ENCODE measurements at places on chromosomes 16 and 17.

GRCh38 chr17:57902800-57903759 lies 52.1 kb downstream of the CUEDC1 start:
- DNase-seq: peak; percentile 98

DNA sequence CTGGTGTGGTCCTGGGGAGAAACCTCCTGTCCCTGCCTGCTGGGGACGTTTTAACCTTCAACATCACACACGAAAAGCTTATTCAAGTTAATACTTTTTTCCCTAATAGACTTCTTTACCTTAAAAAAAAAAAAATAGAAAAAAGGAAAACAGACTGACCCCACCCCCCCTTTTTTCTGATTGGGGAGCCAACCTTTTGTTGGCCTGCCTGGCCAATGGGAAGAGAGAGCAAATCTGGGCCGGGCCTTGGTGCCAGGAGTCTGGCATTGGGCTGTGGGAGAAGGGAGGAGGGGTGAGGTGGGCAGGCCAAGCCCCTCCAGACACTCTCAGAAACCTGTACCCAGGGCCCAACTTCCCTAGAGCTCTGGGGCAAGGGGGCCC lies 3.0 kb downstream of the CBX8 start:
- DNase-seq: no peak

DNA sequence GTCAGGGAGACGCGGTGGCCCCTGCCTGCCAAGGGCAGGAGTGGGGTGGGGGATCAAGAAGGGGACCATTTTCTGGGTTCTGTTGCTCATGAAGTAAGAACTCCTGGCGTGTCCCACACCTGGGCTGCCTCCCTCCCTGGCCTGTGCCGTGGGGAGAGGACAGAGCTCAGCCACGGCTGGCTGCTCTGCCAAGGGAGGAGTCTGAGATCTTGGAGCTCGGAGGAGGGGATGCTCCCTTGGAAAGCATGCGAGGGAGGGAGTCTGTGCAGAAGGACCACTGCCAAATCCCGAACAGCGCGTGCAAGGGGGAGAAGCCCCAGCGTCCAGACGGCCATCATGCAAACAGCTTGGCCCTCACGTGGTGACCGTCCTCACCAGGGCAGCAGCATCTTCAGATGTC lies 64.2 kb upstream of the ZNF469 start:
- DNase-seq: no peak

GRCh38 chr16:17276010-17276530 lies 194.7 kb downstream of the XYLT1 start:
- no peak for DNase-seq

DNA sequence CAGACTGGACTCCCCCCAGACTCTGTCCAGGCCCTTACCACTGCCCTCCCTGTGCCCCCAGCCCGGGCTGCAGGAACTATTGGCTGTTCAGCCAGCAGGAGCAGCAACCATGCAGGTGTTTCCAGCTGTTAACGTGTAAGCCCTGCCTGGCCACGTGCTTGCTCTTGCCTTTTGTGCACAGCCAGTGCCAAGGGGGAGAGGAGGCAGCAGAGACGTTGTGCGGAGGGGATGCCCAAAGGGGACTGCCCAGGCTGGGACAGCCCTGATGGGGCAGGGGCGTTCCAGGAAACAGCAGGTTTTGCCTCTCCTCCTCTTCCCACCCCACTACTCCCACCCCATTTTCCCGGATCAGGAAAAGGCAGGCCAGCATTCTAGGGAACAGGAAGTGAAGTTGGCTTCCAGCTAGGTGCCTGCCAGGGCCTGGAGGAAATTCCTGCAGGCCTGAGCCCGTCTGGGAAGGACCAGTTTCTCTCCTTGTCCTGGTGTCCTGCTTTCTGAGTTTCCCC lies 16.7 kb upstream of the LASP1NB start:
- DNase-seq: peak; percentile 67

DNA sequence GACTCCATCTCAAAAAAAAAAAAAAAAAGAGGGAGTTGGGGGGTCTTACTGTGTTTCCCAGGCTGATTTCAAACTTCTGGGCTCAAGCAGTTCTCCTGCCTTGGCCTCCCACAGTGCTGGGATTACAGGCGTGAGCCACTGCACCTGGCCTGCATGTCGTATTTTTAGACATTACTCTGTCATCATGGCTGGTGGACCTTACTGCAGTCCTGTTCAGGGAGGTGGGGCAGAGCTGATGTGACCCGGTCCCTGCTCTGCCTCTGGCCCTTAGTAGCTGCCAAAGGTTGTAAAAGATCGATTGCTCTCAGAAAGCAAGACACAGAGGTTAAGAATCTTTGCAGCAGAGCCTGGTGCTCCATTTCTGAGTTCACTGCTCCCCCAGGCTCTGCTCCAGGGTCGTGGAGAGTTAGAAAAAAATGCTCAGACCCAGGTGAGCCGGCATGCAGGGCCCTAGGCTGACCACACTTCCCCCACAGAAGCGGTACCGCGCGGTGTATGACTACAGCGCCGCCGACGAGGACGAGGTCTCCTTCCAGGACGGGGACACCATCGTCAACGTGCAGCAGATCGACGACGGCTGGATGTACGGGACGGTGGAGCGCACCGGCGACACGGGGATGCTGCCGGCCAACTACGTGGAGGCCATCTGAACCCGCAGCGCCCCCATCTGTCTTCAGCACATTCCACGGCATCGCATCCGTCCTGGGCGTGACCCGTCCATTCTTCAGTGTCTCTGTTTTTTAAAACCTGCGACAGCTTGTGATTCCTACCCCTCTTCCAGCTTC lies 7.1 kb upstream of the LASP1NB start:
- DNase-seq: no peak

DNA sequence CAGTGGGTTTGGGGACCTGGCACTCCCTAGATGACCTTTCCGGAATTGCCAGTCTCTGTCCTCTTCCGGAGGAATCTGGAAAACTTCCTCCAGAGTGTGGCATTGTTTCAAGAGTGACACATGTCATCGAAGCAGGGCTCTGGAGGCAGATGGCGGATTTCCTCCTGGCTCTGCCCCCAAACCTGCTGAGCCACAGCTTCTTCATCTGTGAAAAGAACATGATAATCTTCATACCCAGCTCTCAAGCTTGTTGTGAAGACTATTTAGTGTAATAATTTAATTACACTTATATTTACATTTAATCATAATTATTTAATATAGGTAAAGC lies 19.7 kb upstream of the TEX2 start:
- no peak for DNase-seq

- no peak for DNase-seq
Measured at GRCh38 chr17:7840441-7840840, 6.4 kb downstream of the KDM6B start.

- no peak for DNase-seq
Measured at GRCh38 chr16:51150888-51151320, at the start of gene SALL1. Gene SALL1, minus strand, starts transcription at chr16:51151270. Its CDS starts 29 bp downstream, at chr16:51151241.

GRCh38 chr17:4881761-4882555 lies 17.4 kb upstream of the C17orf107 start:
- DNase-seq: peak; percentile 69

- no peak for DNase-seq
Measured at GRCh38 chr17:69828087-69828486, 246.9 kb upstream of the KCNJ16 start.

DNA sequence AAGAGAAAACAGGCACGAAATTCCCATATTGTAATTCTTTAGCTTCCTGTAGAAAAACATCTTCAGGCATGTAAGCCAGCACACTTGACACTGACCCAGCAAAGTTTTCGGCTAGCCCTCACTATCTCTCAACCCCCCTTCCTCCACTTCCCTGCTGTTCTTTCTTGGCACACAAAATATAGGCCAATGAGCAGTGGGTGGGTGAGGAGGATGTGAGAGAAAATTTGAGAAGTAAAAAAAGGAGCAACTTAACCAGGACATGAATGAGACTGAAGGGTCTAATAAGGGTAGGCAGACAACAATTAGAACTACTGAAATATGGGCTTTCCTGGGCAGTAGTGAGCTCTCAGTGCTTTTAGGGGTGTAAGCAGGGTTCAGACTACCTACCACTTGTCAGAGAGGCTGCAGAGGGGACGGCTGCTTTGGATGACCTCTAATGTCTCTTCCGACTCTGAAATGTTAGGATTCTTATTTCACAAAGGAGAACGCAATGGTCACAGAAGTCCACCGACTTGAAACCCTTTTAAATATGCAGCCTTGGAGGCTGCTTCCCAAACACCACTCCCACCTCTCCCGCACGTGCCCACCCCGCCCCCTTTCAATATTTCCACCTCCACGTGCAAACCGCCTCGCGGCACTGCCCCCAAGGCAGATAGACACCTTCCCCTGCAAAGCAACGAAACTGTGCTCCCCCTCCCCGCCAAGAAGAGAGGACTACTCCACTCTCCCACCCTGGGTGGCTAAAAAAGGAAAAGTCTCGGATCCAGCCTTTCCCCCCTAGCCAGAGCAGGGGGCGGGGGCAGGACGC lies 889 bp downstream of the MBTD1 start:
- DNase-seq: no peak

DNA sequence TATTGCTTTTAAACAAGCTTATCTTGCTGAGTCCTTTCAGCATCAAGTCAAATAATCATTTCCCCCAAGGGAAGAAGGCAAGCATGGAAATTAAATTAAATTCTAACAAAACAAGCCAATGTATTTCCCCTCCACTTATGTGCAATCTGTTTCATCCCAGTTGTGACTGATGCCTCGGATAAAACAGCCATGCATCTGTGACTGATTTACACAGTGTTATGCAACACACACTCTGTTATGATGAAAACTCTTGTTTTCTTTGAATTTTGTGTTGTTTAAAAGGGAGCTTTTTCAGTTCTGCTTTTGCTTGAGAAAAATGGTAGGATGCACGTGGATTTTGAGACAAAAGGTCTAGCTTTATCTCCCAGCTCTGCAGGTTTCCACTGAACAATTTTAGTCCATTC lies 32.6 kb downstream of the TMEM100 start:
- no peak for DNase-seq

DNA sequence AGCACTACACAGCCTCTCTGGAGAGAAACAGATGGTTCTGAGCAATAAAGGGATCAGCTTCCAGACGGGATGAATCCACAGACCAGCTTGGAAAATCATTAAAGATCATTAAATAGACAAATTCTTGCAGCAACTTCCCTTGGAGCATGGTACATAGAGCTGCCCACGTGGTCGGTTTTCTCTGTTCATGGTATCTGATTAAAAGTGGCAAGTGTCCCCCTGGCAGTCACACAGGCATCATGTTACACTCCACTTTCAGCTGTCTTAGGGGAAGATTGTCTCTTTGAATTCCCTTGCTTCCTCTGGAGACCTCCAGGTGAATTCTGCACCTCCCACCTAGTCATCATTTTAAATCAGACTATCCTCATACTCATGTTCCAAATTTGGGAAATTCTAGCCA lies 92.2 kb upstream of the CACNG3 start:
- no peak for DNase-seq

DNA sequence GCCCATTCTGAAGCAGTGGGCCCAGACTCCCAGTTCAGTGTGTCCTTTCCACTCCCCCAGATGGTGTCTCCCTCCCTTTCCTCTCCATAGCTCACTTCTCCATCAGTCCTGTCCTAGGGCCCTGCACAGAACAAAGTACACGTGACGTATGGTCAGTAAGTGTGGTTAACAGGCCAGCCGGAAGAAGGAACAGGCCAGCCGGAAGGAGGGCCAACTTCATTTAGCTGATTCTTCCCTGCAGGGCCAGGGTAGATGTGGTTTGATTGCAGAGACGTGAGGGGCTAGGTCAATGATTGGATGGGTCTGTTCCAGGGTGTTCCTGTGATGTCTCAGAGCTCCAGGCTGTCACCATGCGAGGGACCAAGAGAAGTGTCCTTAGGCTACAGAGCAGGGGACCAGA lies 28.9 kb upstream of the SPPL2C start:
- no peak for DNase-seq

- DNase-seq: no peak
Measured at GRCh38 chr16:4525069-4525468, 13.5 kb downstream of the CDIP1 start.

GRCh38 chr16:17939723-17940122 lies 396.8 kb downstream of the NPIPA8 start:
- no peak for DNase-seq

DNA sequence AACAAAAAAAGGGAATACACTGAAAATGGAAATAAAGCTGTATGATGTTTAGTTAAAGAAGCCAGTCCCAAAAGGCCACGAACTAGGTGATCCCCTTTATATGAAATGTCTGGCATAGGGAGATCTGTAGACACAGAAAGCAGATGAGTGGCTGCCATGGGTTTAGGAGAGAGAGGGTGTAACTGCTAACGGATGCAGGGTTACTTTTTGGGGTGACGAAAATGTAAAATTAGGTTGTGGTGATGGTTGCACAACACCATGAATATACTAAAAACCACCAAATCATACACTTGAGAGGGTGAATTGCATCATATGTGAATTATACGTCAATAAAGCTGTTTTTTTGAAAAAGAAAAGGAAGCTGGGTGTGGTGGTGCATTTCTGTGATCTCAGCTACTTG lies 99.6 kb downstream of the ADCY9 start:
- DNase-seq: no peak

DNA sequence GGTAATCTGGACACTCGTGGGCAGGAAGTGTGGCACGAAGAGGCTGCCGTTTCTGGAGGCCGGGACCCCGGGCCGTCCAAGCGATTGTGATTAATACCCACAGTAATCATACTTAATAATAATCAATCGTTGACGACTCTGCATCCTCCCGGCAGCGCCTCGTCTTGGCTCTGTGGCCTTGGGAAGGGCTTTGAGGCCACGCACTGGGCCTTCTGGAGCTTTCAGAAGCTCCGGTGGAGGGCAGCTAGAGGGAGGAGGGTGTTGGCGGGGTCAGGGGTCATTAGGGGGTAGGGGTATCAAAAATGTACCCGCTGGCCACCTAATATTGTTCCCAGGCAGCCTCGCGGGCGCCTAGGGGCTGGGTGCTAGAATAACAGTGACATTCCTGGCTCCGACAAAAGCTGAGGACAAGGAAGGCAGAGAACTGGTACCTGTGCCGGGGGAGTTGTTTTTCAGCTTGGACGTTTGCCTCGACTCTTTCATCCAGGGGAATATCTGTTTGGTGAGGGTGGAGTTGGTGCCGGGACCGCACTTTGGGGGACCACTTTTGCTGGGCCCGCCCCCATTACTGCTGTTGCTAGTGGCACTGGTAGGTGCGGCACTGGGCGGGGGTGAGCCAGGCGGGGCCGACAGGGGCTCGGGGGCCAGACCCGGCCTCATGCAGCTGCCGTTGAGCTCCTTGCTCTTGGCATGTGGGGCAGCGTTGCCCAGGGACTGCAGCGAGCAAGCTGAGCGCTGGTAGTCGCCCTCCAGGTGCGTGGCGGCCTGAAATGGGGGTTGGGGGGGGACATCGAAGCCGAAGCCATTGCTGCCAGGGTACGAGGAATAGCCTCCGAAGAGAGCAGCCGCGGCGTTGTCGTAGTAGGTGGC lies 6.9 kb upstream of the HOXB2 start:
- DNase-seq: no peak

GRCh38 chr17:7836596-7837407 lies 2.8 kb downstream of the KDM6B start:
- peak; percentile 59 for DNase-seq

DNA sequence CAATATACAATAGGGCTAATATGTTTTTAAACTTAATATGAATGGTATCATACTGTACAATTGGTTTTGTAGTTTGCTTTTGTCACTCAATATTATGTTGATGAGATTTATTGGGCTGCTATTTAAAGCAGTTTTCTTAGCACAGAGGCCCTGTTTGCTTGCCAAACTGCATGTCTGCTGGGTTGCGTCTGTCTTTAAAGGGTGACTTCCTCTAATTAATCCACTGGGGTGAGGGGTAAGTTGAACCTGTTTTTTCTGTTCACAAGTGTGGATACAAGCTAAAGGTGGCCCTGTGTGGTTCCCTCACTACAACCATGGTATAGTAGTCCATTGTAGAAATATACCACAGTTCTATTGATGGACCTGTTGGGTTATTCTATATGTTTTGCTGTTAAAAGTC lies 19.7 kb downstream of the TTC19 start:
- DNase-seq: no peak

Data from bronchial epithelial cell (primary cell).